Activated naive CD8-positive, alpha-beta T cell treated with anti-CD3 and anti-CD28 coated beads, Interleukin-2, amount 50 U/mL, for 16 hours (primary cell): ENCODE measurements at places on chromosomes 7 and 10.

DNA sequence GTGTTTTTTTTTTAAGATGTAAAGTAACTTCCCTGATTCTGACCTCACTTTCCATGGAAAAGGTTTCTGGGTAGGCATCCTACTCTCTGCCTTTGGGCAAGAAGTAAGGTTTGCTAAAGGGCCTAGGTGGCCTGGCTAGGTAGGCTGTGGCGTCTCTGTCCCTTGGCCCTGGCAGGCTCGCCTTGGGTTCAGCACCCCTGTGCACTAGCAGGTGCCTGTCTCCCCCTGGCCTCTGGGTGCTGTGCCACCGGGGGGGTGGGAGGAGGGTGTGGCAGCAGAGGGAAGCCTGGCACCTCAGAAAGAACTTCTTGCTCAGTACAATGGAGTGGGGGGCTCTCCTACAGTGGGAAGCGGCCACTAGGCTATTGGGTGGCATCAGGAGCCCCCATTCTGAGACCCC lies 14.0 kb downstream of the TECPR1 start:
- DNase-seq: no peak

DNA sequence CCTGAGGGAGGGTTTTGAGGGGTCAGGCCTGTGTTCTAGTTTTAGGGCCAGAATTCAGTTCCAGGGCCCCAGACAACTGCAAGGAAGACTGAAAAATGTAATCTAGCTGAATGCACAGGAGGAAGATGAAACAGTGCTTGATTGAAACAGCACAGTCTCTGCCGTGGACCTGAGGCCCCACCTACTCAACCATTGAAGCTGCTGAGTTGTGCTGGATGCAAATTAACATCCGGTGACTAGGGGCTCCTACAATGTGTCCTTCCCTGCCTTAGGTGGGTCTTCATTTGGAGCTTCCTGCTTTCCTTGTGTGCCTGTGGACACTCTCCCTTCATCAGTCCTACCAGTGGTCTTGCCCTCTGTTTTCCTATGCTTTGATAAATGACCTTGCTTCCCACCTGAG lies 5.7 kb downstream of the GLRX3 start:
- DNase-seq: no peak

GRCh38 chr10:30046476-30046875 lies 12.9 kb downstream of the JCAD start:
- DNase-seq: no peak

DNA sequence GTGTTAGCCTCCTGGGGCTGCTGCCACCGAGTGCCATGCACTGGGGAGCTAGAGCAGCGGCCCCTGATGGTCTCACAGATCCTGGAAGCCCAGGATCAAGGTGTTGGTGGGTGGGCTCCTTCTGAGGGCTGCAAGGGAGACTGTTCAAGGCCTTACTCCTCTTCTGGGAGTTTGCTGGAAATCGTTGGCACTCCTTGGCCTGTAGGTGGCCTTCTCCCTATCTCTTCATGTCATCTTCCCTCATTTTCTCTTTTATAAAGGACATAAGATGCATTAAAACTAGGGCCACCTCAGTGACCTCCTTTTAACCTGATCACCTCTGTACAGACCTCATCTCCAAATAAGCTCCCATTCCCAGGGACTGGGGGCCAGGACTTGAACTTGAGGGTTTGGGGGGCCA lies 27.0 kb upstream of the ZNF862 start:
- no peak for DNase-seq

- no peak for DNase-seq
Measured at GRCh38 chr10:44517635-44518034, 132.7 kb upstream of the CXCL12 start.

DNA sequence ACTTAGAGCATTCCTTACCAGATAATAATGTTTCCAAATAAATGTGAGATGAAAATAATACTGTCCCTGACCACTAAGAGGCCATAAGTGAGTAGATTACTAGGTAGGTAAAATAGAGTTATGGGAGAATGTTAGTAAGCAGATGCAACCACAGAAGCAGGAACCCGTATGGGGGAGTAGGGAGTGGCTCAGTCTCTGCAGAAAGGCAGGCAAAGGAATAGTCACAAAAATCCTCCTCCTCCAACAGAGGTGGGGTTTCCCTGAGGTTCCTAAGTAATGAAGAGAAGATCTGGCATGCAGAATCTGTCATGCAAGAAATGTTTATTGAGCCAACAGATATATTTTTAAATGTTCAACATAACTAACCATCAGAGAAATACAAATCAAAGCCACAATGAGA lies 9.0 kb upstream of the YAE1 start:
- DNase-seq: no peak
